ENCODE measurements at places on chromosomes 2 and 18. TPM values are rescaled to one million over a fixed set of nuclear protein-coding genes. Genes with fewer than 3 reads are reported as not detected.

ACTR3 gene
- total RNA-seq, result 583 TPM

GRCh38 chr2:17627434-17627833 lies 86.9 kb downstream of the VSNL1 start:
- H3K27ac ChIP-seq, result no peak overlapping the region
- H3K4me3 ChIP-seq, result no peak overlapping the region
- no peaks in the 10 kb centered on the region for H3K36me3 ChIP-seq

GRCh38 chr2:211361383-211361782 lies 805.0 kb downstream of the CPS1 start:
- H3K36me3 ChIP-seq, result no peaks in the 10 kb centered on the region
- no peak overlapping the region for H3K27ac ChIP-seq
- no peak overlapping the region for H3K4me3 ChIP-seq
- no peak for DNase-seq
- H3K4me1 ChIP-seq, result no peaks in the 10 kb centered on the region

DNA sequence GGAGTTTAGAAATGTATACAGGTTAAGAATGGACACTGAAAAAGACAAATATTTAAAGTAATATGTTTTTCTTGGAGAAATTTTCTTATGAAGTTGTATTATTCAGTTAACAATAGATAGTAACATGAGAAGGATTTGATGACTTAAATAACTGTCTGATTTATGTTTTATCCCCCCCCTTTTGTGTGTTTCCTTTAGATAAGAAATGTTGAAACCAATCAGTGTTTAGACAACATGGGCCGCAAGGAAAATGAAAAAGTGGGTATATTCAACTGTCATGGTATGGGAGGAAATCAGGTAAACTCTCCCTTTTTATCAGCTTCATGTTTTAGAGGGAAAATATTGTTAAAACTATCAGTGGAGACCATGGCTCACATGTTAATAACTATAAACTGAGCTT lies 289.7 kb upstream of the KCNJ3 start:
- no peak overlapping the region for H3K27ac ChIP-seq
- no peaks in the 10 kb centered on the region for H3K4me1 ChIP-seq
- no peak overlapping the region for H3K4me3 ChIP-seq
- H3K36me3 ChIP-seq, result no peaks in the 10 kb centered on the region
- H3K27me3 ChIP-seq, result no peaks in the 10 kb centered on the region
- DNase-seq, result no peak

GRCh38 chr2:60661073-60661738 lies 94.9 kb upstream of the PAPOLG start:
- DNase-seq, result no peak
- no peaks in the 10 kb centered on the region for H3K4me1 ChIP-seq
- H3K4me3 ChIP-seq, result no peak overlapping the region
- H3K27ac ChIP-seq, result no peak overlapping the region
- H3K27me3 ChIP-seq, result peaks cover 8% of the 10 kb centered on the region
- H3K36me3 ChIP-seq, result no peaks in the 10 kb centered on the region

DNA sequence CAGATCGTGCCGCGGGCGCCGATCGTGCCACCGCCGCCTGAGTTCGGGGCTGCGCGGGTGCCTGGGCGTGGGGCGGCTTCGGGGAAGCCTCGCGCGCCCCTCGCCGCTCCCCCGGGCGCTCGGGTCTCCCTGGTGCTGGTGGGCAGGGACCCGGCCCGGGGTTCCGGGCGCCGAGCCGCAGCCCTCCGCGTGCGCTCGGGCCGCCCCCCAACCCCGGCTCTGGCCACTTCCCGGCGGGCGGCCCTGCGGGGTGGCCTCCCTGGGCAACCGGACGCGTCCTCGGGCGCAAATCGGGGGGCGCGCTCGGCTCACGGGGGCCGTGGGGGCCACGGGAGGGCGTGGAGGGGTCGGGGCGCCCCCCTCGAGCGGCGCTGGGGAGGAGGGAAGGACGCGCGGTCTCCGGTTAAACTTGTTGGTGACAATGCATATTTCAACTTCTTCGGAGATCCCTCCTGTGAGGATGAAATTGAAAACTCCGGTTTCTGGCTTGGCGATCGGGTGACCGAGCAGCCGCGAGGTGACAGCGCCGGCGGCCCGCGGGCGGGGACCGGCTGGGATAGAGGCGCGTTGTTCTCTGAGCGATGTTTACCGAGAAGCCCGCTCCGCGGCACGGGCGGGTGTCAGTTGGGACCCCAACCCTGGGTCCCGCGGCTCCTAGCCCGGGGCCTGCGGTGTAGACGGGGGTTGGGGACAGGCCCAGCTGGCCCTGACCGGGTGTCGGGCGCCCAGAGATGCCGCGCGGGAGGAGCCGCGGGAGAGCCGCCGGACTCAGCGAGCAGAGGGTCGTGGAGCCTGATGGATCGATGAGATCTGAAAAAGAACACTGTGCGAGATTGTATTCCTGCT lies 676 bp downstream of the SH3BP4 start:
- DNase-seq, result peak; percentile 17
- peaks cover 58% of the 10 kb centered on the region for H3K27me3 ChIP-seq
- no peaks in the 10 kb centered on the region for H3K36me3 ChIP-seq

DNA sequence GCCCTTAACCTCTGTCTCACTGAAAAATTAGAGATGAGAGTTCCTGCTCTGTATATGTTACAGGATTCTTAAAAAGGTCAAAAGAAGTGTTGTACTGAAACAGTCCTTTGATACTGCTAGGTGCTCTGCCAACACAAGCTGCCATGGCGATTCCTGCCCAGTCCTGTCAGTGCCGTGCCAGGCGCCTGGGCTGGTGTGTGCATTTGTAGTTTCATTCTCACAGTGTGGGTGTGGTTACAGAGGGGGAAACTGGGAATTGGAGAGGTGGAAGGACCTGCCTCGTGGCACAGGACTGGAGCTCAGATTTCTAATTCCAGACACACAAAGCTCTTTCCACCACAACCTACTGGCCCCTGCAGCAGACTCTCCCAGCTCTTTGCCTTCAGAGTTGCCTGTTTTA lies 122.3 kb upstream of the RAB6C start:
- no peaks in the 10 kb centered on the region for H3K36me3 ChIP-seq
- DNase-seq, result no peak
- H3K4me3 ChIP-seq, result no peak overlapping the region
- H3K27ac ChIP-seq, result no peak overlapping the region
- no peaks in the 10 kb centered on the region for H3K4me1 ChIP-seq

- no peak for DNase-seq
- no peak overlapping the region for H3K27ac ChIP-seq
- H3K4me3 ChIP-seq, result no peak overlapping the region
- peaks cover 22% of the 10 kb centered on the region for H3K27me3 ChIP-seq
- H3K4me1 ChIP-seq, result no peaks in the 10 kb centered on the region
- no peaks in the 10 kb centered on the region for H3K36me3 ChIP-seq
Observed at GRCh38 chr2:16685340-16685715, 19.7 kb upstream of the CYRIA start.

DNA sequence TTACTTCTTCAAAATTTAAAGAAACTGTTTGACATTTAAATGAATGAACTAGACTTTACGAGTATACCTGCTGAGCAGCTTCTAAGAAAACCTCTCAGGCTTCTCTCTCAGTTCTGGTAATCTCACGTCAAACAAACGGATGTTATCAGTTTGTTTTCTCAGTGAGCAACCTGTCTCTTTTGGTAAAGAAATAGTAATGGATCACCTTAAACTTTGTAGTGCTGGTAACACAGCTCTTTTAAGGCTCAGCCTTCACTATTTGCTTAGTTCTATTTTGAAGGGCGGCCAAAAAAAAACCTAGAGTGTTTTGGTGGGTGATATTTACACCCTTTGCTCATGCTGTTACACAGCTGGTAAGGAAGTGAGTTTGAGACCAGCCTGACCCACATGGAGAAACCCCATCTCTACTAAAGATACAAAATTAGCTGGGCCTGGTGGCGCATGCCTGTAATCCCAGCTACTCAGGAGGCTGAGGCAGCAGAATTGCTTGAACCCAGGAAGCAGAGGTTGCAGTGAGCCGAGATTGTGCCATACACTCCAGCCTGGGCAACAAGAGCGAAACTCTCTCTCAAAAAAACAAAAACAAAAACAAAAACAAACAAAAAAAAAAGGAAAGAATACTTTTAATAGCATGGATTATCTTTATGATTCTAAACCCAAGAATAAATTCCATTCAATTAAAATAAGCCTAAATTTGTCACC lies 15.9 kb downstream of the FN1 start:
- peaks cover 39% of the 10 kb centered on the region for H3K27me3 ChIP-seq
- DNase-seq, result no peak
- H3K27ac ChIP-seq, result no peak overlapping the region
- no peaks in the 10 kb centered on the region for H3K36me3 ChIP-seq
- H3K4me3 ChIP-seq, result no peak overlapping the region

Measured in activated CD4-positive, alpha-beta T cell treated with anti-CD3 and anti-CD28 coated beads for 36 hours (primary cell).